Hair follicular keratinocyte (primary cell): ENCODE measurements at places on chromosomes 11 and 22. TPM values are rescaled to one million over a fixed set of nuclear protein-coding genes. Genes with fewer than 3 reads are reported as not detected.

Gene GPR83
- total RNA-seq: 0.16 TPM in 1 of 2 replicates, not detected in the other

Gene CCDC87
- under 0.01 and 0.19 TPM in 2 replicates for total RNA-seq

Gene ACTN3
- not detected in 2 replicates for total RNA-seq

Gene OMP
- not detected in 2 replicates for total RNA-seq

Gene IL10RA
- total RNA-seq: not detected in 2 replicates

Gene PTPRCAP
- total RNA-seq: 0.78 and 1.4 TPM in 2 replicates

Gene CD3D
- total RNA-seq: not detected in 2 replicates

Gene ATM
- total RNA-seq: 34.2 and 36.2 TPM in 2 replicates

Gene RASGRP2
- total RNA-seq: 2.1 TPM in 1 of 2 replicates, not detected in the other

Gene GAL3ST1
- not detected in 2 replicates for total RNA-seq

Gene LRRN4CL
- 0.08 TPM in 2 replicates for total RNA-seq

Gene TRPM5
- not detected in 2 replicates for total RNA-seq

Gene SLC1A2
- total RNA-seq: not detected in 2 replicates

Gene FOXRED2
- total RNA-seq: 1.2 and 6.5 TPM in 2 replicates

Gene CEND1
- total RNA-seq: not detected in 2 replicates

Gene DDIAS
- total RNA-seq: 4.7 and 31.4 TPM in 2 replicates

Gene FOLH1
- total RNA-seq: not detected in 2 replicates

Gene CYB561A3
- 42.1 and 47.6 TPM in 2 replicates for total RNA-seq

Gene FXYD2
- total RNA-seq: 1.2 TPM in 1 of 2 replicates, not detected in the other

Gene TNNI2
- total RNA-seq: not detected in 2 replicates

Gene IFITM10
- total RNA-seq: 0.08 TPM in 1 of 2 replicates, not detected in the other

Gene GLYAT
- total RNA-seq: not detected in 2 replicates

Gene RCOR2
- 0.23 and 0.34 TPM in 2 replicates for total RNA-seq

Gene RELA
- 51.6 and 64.1 TPM in 2 replicates for total RNA-seq

Gene RASSF10
- 1.8 and 2.3 TPM in 2 replicates for total RNA-seq

Gene CARD18
- total RNA-seq: 0.19 and 4.1 TPM in 2 replicates

Gene NAT10
- 23.0 and 37.7 TPM in 2 replicates for total RNA-seq

Gene AGBL2
- total RNA-seq: 0.16 and 0.19 TPM in 2 replicates

Gene ABCC8
- not detected in 2 replicates for total RNA-seq

Gene KCNE3
- total RNA-seq: not detected in 2 replicates

Gene NPAS4
- not detected in 2 replicates for total RNA-seq

Gene TSGA10IP
- not detected in 2 replicates for total RNA-seq

Gene SEPTIN5
- total RNA-seq: 2.6 and 14.9 TPM in 2 replicates

Gene KLHL35
- 0.34 and 1.2 TPM in 2 replicates for total RNA-seq

Gene FBLN1
- 16.6 and 20.0 TPM in 2 replicates for total RNA-seq

Gene MGAT3
- not detected in 2 replicates for total RNA-seq

Gene MYOD1
- total RNA-seq: not detected in 2 replicates

Gene MPPED1
- total RNA-seq: not detected in 2 replicates

Gene DEPDC7
- total RNA-seq: 7.3 and 18.9 TPM in 2 replicates

Gene ISX
- total RNA-seq: not detected in 2 replicates
